ENCODE measurements at places on chromosomes 3 and 15.

GRCh38 chr15:80152896-80153876 lies at the start of gene FAH:
TSS of gene FAH (plus strand) at chr15:80152999. CDS start at chr15:80153055, 56 bp downstream.
- DNase-seq = peak; percentile 12

GRCh38 chr3:117691526-117691925 lies 981.9 kb downstream of the TUSC7 start:
- no peak for DNase-seq

GRCh38 chr3:125647318-125648014 lies 52.2 kb upstream of the OSBPL11 start:
- DNase-seq = no peak

DNA sequence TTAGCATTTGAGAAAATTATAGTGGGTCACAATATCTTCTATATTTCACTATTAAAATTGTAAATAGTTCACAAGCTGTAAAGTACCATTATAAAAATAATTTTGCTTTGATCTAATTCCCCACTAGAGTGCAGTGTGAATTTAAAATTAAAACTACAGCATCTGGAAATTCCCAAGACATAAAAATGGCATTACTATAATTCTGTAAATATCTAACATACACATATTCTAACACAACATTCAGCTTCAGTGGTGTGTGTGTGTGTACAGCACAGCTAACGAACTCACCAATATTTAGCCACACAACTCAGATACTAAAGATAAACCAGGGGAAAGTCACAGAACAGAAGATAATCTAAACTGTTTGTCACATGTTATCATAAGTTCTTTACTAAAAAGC lies 424.9 kb upstream of the ZNF385D start:
- DNase-seq = no peak

DNA sequence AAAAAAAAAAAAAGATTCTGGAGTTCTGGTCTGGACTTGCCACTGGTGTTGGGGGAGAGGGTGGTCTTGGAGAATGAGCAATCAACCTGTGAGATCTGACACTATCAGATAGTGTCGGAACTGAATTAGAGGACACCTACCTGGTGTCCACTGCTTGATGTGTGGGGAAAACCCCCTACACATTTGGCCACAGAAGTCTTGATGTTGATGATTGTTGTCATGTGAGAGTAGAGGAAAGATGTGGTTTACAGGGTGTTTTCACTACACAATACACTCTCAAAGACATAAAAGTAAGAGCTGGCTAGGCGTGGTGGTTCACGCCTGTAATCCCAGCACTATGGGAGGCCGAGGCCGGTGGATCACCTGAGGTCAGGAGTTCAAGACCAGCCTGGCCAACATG lies 36.9 kb upstream of the RAB7A start:
- no peak for DNase-seq

DNA sequence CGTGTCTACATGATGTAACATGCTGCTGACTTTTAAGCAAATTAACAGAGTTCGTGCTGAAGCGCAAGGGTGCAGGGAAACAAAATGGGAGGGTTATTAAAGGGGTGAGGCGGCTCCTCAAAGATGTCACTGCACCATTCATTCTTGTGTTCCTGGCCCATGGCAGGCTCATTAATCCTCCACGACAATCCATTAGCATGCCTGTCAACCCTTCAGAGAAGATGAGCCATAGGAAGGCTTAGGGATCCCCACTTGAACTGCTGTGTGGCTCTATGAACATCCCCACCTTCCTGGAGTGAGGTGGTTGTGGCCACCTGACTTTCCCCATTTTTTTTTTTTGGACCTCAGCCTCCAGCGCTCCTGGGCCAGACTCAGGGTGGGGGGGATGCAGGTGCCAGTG lies 45.8 kb downstream of the IGF1R start:
- DNase-seq = no peak

- DNase-seq = no peak
Measured at GRCh38 chr3:181930105-181930504, 218.4 kb downstream of the SOX2 start.

- DNase-seq = no peak
Measured at GRCh38 chr3:73536952-73537351, 87.8 kb downstream of the PDZRN3 start.

DNA sequence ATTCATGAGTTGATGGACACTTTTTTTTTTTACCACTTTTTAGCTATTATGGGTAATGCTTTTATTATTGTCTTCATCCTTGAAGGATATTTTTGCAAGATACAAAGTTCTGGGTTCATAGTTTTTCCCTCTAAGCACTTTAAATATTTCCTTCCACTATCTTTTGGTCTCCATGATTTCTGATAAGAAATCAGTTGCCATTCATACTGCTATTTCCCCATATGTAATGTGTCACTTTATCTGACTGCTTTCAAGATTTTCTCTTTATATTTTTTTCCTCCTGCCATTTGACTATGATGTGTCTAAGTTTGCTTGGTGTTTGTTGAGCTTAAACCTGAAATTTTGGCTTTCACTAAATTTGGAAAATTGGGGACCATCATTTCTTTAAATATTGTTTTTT lies 19.3 kb downstream of the NRG4 start:
- DNase-seq = no peak

GRCh38 chr3:52118156-52118875 lies 35.9 kb downstream of the POC1A start:
- no peak for DNase-seq

DNA sequence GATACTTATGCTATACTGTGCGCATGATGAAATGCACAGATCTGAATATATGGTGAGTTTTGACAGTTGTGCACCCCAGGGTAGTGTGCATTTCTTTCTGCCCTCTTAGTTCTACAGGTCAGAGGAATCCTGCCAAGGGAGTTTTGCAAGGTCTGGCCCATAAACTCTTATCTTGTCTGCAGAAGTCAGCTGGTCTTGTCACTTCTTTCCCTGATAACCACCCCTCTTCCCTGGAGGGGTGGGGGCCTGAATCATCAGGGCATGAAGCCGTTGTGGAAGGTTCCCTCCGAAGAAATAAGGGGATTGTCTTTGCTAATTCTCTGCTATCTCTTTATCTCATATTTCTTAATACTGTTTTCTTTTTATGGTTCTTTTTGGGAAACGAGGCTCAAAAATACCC lies 30.4 kb downstream of the TRIM71 start:
- DNase-seq = no peak

DNA sequence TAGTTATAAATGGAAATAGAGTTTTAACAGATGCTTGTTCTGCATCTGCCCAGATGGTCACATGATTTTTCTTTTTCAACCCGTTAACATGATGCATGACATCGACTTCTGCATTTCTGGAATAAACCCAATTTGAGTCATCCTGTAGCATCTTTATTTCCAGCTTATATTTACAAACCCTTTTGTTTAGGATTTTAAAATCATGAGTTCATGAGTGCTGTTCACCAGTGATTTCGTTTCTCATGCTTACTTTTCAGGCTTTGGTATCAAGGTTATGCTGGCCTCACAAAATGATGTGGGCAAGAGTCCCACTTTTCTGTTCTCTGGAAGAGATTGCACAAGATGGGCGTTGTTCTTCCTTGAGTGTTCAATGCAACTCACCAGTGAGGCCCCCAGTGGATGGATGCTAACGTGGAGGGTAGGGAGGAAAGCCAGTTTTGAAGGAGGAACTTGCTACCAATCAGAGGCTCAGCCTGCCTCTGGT lies 5.2 kb downstream of the HRH1 start:
- no peak for DNase-seq

GRCh38 chr3:169227911-169228310 lies 435.6 kb downstream of the MECOM start:
- no peak for DNase-seq

All from stimulated activated CD4-positive, alpha-beta T cell treated with anti-CD3 and anti-CD28 coated beads, Interleukin-4, amount 100 ng/mL, for 4 hours (primary cell).